ENCODE measurements at places on chromosomes 6 and 20.

- no peak for DNase-seq
Measured at GRCh38 chr6:34514112-34514511, 42.0 kb downstream of the SPDEF start.

GRCh38 chr20:856361-856775 lies 22.9 kb downstream of the FAM110A start:
- DNase-seq: no peak

- DNase-seq: no peak
Measured at GRCh38 chr6:105220186-105220585, 40.4 kb upstream of the POPDC3 start.

- no peak for DNase-seq
Measured at GRCh38 chr20:617934-618690, 8.0 kb upstream of the TCF15 start.

- DNase-seq: no peak
Measured at GRCh38 chr6:7135755-7136154, 28.0 kb downstream of the RREB1 start.

DNA sequence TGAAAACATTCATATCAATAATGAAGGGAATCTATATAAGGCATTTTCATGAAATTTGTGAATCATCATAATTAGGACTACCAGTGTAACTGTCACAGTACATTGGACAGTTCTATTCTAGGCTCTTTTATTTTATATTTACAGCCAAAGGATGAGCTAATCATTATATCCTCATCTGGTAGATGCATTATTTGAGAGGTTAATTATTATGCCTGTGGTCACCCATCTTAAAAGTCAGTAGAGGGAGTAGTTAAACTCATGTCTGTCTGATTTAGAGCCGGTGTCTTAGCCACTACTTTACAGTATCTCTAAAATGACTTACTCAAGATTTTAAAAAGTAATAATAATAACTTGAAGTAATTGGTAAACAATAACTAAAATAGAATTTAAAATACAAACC lies 899.3 kb upstream of the MAP3K7 start:
- no peak for DNase-seq

GRCh38 chr20:24370911-24371695 lies 98.3 kb upstream of the SYNDIG1 start:
- DNase-seq: no peak

DNA sequence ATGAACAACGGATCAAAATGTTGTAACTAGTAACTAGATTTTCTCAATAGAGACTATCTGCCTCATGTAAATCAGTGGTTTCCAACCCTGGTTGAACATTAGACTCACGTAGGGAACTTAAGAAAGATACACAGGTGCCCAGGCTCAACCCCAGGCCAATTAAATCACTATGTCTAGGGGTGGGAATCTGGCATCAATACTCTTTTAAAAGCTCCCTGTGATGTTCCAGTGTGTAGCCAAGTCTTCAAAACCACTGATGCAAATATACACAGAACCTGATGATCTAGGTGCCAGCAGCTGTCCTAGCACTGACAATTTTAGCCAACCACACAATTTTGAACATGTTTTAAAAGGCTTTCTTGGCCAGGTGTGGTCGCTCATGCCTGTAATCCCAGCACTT lies 128.7 kb downstream of the TBC1D32 start:
- DNase-seq: no peak

- DNase-seq: no peak
Measured at GRCh38 chr6:14120546-14120945, 3.0 kb downstream of the CD83 start.

- DNase-seq: no peak
Measured at GRCh38 chr20:37388831-37389230, 42.9 kb downstream of the SRC start.

- no peak for DNase-seq
Measured at GRCh38 chr6:161056451-161056850, 64.9 kb downstream of the MAP3K4 start.

DNA sequence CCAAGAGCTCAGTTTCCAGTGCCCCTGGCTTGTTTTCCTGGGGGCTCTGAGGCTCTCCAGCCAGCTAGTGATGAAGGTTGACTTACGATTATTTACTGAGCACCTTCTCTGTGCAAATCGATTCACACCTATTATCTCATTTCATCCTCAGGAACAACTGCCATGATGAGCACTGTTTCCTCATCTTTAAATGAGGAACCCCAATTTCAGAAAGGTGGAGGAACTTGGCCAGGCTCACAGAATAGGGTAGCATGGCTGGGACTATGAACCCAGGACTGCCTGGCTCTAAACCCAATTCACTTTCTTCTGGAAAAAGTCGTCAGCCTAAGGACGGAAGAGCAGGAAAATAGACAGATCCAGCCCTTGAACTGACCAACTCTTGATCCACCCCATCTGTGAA lies 3.5 kb upstream of the BPI start:
- no peak for DNase-seq
